ENCODE measurements at places on chromosomes 2 and 18.

DNA sequence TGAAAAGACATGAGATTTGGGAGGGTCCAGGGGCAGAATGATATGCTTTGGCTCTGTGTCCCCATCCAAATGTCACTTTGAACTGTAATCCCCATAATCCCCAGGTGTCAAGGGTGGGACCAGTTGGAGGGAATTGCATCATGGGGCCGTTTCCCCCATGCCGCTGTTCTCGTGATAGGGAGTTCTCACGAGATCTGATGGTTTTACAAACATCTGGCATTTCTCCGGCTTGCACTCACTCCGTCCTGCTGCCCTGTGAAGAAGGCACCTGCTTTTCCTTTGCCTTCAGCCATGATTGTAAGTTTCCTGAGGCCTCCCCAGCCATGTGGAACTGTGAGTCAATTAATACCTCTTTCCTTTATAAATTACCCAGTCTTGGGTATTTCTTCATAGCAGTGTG lies 51.4 kb downstream of the LPIN1 start:
- no peak for DNase-seq

DNA sequence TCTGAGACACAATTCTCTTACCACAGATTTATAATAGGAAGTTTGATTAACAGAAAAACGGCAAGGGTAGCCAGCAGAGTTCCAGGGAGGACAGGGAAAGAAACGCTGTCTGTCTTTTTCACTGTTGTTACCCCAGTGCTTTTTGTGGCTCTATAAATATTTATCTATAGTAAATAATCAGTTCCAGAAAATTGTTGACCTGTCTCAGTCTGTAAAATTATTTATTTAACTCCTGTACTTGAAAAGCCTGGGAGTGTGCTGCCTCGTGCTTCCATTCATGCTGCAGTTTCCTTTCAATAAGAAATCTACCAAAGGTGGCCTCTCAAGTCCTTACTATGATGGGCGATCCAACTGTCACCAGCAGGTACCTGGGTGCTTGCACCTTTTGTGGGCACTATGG lies 102.9 kb downstream of the ETAA1 start:
- DNase-seq, result no peak

GRCh38 chr2:170323743-170324142 lies 145.8 kb downstream of the MYO3B start:
- no peak for DNase-seq

- DNase-seq, result no peak
These were observed 6.1 kb downstream of the NCAPH start for GRCh38 chr2:96341641-96342040.

DNA sequence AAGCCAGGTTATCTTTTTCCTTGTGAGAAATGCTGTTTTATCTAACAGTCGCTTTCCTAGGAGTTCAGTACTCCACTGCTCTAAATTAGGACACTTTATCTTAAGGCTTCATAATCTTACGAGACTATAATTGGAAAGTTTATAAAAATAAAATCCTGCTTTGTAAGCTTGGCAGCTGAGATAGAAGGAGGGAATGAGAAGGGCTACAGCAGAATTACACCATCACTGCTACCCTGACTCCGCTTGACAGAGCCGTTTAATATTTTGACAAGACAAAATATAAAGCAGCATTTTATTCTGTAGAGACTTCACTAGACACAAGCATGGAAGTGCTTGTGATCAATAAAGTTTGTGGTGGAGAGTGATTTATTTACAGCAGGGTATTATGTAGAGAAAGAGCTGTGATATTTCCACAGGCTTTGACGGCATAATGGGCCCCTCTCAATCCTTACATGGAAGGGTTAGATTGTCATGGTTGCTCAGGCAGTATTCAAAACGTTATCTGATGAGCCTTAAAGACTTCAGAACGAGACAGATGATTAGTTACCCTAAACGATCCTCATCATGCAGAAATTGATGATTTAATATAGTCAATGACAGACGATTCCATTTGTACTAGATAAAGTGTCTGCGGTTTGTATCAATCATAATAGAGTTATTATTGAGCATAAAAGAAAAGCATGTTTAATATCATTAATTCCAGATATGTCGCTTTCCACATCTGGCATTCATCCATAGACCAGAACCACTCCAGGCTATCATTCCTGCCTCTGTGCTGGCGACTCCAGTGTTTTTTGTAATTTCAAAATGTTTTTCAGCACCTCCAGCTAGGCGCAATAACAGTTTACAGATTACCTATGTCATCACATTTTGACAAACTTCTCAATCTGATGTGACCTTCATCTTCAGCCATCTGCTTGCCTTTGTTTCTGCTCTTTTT lies 242.2 kb downstream of the FIGN start:
- no peak for DNase-seq

DNA sequence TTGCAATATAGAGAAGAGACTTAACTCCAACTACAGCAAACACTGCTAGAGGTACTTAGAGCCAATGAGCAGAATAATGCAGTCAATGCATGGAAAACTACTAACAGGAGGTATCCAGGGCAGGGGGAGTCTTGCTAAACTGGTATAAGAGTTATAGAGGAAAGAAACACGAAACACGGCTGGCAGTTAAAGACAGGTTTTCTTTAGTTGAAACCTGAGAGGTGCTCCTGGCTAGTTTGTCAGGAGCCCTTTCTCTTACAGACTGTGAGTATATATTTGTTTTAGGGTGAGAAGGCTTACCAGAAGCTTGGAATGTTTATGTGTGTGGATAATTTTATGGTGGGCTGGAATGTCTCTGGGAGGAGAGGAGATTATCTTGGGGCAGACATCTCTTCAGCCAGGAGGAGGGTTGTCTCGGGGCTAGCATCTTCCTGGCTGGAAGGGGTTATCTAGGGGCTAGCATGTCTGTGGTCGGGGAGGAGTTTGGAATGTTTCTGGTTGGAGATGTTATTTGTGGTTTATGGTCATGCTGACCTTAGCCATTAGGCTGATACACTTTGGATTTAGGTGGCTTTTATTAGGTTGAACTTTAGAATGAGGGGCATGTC lies 1048.8 kb downstream of the DPP10 start:
- no peak for DNase-seq

DNA sequence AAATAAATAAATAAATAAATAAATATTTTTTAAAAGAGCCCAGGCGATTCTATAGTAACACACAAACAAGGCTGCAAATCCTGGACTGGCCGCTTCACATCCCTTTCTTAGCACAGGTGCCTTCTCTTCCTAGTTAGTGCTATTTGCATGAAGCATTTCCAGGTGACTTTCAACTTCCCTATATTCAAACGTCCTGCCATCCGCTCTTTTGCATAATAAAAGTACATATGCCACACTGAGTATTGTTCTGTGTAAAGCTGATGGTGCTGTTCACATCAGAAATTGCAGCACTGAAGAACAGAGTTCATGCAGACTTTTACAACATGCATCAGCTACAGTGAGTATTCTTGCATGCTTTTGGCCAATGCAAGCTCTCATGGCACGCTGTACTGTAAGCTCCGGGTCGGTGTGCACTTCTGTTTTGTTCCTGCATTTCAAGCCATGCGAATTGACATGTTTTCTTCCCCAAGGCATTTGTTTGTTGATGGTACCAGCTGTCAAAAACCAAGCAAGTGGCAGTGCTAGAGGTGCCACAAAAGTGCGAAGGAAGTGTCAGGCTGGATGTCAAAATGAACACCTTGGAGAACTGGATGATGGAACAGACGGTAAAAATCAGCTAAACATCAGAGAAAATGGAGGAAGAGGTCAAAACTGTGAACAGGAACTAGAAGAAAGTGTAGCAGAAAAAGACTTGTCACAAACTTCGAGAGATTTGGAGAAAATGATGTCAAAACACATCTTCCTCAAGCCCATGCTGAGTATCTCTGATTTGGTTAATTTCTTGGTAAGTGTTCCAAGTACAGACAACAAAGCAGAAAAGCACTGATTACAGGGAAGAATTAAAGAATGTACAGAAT lies 25.5 kb upstream of the CEP68 start:
- DNase-seq, result no peak

DNA sequence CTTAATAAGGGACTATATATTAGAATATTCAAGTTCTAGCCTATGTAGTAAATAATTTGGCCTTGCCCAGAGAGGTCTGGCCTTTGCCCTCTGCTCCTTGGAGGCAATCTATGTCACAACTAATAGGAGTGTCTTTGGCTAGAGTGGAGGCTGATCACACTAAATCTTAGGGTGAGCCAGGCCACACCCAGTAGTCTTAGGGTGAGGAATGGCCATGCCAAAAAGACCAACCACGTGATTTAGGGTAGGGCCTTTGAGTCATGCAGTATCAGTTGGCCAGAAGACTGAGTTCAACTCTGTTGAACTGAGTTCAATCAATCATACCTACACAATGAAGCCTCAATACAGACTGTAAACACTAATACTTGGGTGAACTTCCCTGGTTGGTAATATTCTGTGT lies 26.0 kb upstream of the FLACC1 start:
- DNase-seq, result no peak

DNA sequence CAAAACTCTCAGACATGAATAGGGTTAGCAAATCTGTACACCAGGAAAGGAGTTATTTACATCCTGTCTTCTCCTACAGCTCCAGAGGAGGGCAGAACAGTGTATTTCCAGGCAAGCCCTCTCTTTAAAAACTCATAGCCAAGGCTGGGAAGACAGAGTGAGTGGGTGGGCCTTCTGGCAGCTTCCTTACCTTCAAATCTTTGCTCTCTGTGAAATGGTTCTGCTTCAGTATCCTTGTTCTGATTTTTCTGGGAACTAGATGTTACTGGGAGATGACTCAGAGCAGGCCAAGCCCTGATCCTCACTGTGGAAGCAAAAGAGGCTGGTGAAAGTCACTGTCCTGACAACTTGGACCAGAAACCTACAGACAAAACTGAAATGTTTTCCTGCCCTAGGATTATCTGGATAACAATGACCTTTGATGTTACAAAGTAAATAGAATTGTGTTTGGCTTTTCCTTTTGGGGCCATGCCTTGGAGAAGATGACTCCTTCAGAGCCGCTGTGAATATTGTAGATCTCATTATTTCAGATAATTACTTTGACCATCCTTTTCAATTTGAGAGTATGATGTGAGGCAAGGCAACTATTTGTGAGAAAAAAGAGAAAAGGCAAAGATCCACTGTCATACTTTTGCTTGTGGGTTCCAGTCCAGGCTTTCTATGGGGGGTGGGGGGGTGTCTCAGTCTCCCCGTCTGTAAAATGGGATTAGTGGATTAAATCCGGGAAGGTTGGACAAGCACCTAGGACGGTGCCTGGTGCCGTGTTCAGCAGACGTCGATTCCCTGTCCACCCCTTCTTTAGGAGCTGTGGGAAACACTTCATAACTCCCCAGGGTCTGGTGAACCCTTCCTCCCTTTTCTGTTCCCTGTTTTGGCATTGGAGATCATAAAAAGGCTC lies 644 bp upstream of the QPCT start:
- no peak for DNase-seq

DNA sequence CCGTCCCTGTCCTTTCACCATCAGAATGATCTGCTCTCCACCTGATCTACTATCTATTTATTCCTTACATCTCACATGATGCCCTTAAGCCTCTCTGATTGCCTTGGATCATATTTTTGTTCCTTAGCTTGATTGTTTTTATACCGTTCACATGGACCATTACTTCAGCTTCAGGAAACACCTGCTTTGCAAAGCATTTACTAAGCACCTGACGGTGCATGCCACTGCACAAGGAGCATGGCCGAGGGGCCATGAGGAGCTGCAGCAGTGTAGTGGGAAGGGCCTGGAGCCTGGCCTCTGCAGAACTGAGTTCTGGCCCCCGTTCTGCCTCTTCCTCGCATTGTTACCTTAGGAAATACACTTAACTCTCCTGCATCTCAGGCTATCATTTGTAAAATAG lies 124.1 kb upstream of the NDUFV2 start:
- no peak for DNase-seq

GRCh38 chr18:53664575-53664974 lies 559.9 kb downstream of the MBD2 start:
- DNase-seq, result no peak

DNA sequence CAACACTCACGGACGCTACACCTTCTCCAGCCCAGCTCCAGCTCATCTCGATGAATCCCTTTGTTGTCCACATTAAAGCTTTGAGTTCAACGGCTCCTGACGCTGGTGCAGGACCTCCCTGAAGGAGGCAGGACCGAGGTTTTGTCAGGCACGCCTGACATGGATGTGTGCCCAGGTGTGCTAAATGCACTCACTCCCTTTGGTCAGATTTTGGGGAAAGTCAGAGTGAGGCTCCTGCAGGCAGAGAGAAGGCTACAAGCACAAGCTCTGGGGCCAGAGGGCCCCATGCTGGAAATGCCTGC lies 78.6 kb downstream of the NDUFA10 start:
- no peak for DNase-seq

DNA sequence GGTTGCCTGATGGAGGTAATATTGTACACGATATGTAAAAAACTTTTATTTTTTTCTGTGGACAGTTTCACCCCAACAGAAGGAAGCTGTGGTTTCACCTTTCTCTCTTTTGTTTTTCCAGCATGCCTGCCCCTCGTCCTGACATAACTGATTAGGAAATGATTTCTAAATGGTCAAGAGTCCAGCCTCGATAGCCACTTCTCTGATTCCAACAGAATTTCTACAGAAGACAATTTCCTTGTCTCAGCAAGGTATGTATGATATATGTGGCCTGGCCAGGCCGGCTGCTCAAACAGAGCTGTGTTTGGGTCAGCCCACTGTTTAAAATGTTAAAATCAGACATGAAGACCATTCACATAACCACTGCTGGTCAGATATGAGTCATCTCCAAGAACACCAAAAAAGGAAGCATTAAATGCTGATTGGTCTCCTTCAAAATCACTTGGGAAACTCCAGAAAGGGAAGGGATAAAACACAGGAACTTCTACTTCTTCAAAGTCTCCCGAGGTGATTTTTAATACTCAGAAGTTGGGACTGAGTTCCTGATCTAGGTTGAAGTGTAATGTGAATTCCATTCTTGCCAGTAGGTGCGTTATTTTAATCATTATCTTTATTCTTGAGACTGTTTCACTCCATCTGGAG lies 22.3 kb downstream of the ATP8B1 start:
- no peak for DNase-seq

- no peak for DNase-seq
These were observed 14.1 kb upstream of the PMAIP1 start for GRCh38 chr18:59885579-59886163.

All from stimulated activated CD4-positive, alpha-beta T cell treated with anti-CD3 and anti-CD28 coated beads, TNF-alpha, amount 100 ng/mL, for 1 hour (primary cell).